ENCODE measurements at places on chromosomes 12 and 14.
A peak's percentile ranks its signal among the peaks of the same experiment; 100 is the strongest.

DNA sequence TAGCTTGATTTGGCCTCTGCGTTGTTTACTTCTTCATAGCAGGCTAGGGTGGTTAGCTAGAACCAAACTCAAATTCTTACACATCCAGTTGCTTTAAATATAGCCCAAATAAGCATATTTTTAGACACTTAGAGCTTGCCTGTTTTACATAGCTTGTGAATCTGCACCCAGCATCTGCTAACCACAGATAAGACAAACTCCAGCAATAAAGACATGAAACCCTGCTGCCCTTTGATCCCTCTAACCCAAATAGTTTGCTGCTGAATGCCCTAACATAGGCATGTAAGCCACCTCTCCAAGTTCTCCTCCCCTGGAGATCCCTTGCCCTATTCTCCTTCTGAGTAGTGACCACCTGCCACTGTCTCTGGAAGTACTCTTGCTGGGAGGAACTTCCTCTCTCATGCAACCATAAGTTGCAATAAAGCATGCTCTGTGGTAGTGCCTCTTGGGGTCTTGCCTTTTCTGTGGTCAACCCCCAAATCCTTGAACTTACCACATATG is 185.6 kb downstream of the TMEM117 start:
- DNase-seq = no peak

DNA sequence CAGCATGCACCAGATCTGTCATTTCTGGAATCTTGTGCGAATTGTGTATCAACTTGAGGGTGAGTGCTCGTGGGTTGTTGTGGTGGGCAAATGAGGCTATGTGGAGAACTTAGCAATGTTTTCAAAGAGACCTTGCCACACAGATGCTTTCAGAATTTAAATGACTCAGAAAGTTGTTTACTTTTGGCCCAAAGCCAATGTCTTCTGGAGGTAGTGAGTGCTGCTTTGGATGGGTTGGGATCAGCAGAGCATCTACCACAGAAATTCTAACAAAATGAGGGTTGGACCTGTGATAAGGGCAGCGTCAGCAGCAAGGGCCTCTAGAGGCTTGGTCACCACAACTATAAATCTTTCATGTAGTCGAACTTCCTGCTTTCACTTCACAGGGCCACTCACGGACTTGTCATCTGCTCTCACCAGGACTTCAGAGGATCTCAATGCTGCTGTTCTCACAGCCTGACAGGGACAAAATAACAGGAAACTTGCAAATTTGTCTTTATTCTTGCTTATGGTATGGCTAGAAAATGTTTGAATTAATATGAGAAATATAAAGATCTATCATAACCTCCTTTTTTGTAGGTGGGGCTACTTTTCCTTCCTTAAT is 111.4 kb downstream of the DACT1 start:
- peak; percentile 60 for DNase-seq

- peak; percentile 87 for DNase-seq
These were observed 438 bp upstream of the EGLN3 start for GRCh38 chr14:33951183-33951840.

DNA sequence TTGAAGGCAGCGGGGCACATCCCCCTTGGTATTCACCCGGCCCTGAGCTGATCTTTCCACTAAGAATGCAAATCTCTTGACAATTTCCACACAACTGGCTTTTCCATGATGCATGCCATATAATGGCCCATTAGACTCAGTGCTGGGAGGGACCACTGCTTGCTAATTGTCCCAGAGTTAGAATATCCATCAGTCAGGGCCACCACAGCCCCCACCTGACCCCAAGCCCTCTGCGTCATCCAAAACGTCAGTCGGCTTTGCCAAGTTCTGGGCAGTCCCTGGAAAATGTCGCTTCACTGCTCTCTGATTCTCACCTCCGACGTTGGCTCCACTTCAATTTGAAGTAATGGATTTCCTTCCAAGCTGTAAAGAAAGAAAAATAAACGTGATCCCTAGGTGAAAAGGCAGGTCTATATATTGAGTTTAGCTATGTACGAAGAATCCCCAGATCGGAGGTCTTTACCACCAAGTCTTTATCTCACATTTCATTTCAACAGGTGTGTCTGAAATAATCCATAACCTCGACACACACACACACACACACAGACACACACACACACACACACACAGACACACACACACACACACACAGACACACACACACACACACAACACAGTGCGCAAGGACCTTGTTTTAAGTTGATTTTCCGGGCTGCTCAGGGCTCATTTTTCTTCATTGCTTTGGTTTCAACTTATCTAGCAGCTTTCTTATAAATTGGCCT is 165.5 kb upstream of the NOS1 start:
- no peak for DNase-seq

DNA sequence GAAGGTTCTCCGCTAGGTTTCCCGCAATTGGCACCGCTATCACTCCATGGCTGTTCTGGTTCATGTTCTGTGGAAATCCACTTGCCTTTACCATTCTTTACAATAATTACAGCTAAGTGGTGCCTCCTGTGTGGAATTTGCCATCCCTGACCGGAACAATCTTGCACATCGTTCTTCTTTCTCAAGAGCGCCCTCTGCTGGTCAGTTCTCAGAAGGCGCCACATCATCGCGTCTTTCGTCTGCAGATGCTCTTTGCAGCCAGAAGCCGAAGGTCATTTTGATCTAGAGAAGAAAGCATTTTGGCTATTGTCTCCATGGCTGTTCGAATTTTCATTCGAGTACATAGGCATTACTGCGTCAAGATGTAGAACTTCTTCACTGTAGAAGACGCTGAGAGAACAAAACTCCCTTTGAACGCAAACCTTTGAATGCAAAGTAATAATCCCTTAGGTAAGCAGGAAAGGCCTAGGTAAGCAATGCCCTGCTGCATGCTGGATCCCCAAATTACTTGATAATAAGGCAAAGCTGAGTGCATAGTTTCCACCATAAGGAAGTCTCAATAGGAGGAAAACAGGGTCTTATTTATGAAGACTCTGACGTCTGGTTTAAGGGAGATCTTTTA is 10.1 kb upstream of the RTRAF start:
- peak; percentile 70 for DNase-seq

- DNase-seq = no peak
These were observed 4.3 kb downstream of the GALNT9 start for GRCh38 chr12:132324841-132325732.

DNA sequence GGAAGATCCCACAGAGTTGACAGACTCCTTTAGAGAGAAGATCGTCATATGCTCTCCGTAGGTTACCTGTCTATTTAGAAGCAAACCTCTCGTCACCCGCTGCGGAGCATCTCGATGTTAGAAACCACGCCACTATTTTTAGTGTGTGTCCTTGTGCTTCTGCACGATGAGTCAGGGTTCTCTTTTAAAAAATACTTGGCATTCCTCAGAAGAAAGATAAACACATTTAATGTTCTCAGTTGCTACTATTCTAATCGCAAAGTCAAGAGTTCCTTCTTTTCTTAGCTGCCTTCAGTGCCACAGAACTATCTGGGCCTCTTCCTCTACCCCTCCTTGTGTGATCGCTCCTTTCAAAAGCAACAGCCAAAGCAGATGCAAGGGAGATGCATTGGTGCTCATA is 192.4 kb downstream of the PELI2 start:
- DNase-seq = no peak

DNA sequence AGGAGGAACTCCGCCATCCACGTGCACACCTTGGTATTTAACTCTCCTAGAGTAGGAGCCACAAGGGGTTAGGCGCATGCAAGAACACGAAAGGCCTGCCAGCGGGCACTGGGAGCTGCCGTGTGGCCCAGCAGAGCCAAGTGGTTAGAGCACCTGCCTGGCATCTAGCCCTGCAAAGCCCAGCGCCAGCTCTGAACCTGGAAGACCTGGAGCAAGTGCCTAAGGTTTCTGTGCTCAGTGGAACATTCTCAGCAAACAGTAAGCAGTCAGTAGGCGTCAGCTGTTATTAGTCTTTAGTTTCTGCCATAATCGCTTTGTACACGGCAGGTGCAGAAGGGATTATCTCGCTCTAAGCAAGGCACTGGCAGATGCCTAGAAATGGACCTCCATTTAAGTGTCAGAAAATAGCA is 55.4 kb downstream of the SETD3 start:
- DNase-seq = peak; percentile 59

DNA sequence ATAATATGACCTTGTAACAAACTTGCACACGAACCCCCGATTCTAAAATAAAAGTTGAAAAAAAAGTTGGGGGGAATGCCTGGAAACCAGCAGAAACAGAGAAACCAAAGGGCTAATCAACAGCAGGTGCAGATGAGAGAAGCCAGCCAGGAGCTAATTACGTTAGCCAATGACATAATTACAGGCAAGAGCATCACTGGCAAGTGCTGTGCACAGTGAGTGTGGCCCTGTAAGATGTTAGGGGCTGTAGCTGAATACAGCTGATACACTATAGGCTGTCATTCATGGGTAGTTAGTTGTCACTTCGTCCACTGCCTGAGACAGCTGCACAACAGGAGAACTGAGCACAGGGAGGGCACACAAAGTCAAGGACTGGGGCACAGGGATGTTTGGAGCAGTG is 7.3 kb upstream of the FGF23 start:
- no peak for DNase-seq

GRCh38 chr12:47949441-47950341 is 13.7 kb upstream of the TMEM106C start:
- DNase-seq = peak; percentile 55
